Fibroblast of lung (primary cell): ENCODE measurements at places on chromosomes 2 and 18. TPM values are rescaled to one million over a fixed set of nuclear protein-coding genes. Genes with fewer than 3 reads are reported as not detected.

DNA sequence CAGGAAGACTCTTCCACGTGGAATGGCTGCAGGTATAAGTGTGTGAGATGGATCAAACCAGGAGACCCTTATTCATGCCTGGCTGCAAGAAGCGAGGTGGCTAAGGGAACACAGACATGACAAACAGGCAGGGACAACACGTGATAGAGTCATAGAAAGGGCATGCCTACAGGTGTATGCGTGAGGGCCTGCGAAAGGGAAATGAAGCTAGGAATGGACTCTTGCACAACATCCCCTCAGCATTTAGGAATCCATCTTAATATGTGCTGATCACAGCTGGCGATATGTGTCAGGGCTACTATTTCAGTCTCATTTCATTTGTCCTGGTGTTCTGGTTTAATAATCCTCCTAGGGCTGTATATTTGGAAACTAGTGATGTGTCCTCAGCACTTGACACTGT, 291.2 kb downstream of the MYT1L start:
- no peak for DNase-seq

- peak; percentile 73 for DNase-seq
These were observed 26.3 kb downstream of the ATP8B1 start for GRCh38 chr18:57776767-57777166.

DNA sequence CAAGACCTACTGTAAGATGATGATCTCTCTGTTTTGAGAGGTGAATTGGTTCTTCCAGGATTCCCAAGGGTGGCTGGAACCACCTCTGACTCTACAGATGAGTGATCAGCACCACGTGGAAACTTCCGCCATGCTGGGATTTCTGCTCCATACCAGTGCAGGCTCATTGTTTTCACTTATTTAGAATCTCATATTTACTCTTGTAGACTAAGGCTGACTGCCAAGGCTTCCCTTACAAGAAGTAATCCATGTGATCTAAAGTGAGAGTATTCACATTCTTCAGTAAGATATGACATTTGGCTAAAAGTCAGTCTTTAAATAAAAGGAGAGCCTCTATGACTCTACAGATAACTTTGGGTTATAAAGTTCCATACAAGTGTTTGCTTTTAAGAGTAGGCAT, 322.9 kb upstream of the RAB12 start:
- DNase-seq, result peak; percentile 25

- no peak for DNase-seq
These were observed 286.6 kb downstream of the RIT2 start for GRCh38 chr18:42828881-42829280.

Gene ATOH8
- 19.0 and 19.2 TPM in 2 replicates for total RNA-seq

Gene SLC9A4
- total RNA-seq, result not detected in 2 replicates
